ENCODE measurements at places on chromosomes 5 and 9.

DNA sequence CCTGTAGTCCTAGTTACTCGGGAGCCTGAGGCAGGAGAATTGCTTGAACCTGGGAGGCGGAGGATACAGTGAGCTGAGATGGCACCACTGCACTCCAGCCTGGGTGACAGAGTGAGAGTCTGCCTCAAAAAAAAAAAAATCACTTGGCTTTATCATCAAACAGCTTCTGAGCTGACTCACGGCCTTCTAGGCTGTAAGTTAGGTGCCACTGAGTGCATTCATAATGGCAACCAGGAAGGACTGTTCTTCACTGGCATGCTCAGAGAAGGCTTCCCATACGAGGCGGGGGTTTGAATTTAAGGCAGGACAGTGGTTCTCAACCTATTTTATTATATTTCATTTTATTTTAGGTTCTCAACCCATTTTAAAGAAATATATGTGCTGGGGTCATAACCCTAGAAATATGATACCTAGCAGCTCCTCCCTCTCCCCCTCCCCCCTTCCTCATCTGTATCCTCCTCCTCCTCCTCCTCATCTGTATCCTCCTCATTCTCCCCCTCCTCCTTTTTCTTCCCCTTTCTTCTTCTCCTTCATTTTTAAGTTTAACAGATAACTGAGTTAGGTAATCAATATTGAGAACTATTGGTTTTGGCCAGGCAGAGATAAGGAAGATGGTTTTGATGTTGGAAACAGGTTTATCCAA, 19.0 kb upstream of the LHFPL2 start:
- DNase-seq: no peak

DNA sequence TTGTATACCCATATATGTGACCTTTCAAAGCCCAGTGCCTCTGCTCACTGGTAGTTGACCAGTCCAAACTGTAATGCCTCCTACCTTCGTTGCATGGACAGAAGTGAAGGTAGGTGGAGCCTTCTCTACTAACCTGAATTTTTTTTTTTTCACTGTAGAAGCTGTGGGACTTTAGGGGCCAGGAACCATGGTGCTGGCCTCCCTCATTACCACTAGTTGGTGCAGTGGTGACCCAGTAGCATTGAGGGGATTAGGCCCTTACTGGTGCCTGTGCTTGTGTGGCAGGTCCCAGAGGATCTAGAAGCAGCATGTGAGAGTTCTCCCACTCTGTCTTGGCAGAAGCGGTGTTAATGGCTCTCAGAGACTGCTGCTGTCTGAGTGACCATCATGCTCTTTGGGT, 2.3 kb downstream of the RALGPS1 start:
- DNase-seq: no peak

DNA sequence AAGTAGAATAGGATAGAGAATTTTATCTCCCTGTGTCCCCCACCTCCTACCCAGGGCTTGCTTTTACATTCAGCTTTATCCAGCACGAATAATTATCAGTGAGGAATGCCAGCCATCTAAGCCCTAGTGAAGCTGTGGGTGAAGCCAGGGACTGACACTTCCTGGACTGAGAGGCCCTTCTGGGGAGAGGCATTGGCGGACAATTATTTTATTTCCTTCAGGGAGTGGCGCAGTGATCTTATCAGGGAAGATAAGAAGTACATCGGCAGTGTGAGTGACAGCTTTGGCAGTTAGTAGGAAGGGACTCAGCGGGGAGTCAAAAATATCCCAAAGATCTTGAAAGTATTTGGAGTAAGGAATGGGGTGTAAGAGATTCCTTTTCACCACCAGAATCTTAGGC, 34.9 kb upstream of the RPS23 start:
- no peak for DNase-seq

DNA sequence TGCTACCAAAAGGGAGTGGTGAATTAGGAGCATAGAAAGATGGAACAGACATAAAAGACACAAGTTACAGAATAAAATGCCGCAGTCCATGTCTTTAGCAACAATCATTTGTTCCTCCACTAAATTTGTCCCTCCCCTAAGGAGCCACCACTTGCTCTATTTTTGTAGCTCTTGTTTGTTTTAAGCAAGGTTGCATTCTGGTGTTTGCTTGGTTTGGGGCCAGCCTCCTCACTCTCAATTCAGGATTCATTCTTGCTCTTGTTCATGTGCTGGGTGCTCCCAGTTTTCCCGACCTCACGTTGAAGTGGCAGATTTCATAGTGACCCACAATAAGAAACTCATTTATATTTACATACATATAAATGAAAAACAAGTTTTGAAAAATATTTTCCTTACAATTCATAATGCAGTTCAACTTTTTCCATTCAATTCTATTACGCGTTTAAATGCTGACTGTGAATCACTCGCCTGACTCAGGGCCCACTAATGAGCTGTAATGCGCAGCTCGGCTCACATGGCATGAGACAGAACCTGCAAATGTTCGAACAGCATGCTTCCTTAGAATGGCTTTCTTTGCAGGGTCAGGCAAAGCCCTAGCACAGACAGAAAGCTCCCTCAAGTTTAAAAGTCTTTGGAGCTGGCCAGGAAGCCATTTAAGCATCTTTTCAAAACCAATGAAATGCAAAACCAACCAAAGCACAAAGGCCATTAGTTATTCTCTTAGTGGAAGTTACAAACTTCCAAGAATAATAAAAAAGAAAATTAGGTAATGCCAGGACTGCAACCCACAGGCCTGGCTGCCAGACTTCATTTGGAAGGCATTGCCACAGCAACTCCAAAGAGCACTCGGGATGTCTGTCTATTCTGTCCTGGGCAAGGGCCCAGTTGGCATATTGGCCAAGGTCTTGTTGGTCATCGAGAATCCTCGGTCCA, 41.7 kb downstream of the RETREG1 start:
- peak; percentile 93 for DNase-seq

GRCh38 chr9:4292781-4293180, 7.1 kb downstream of the GLIS3 start:
- no peak for DNase-seq

- no peak for DNase-seq
Measured at GRCh38 chr5:166624573-166624972, 1666.9 kb upstream of the WWC1 start.

Measured in HS-5 (cell line).